ENCODE measurements at places on chromosomes 11 and 22. TPM values are rescaled to one million over a fixed set of nuclear protein-coding genes. Genes with fewer than 3 reads are reported as not detected.

Gene C11orf97
- 6.3 TPM for total RNA-seq

Gene CLMP
- 22.9 TPM for total RNA-seq

Gene MN1
- total RNA-seq: 4.7 TPM

Gene ALKBH3
- total RNA-seq: 43.7 TPM

Gene TSKU
- 18.6 TPM for total RNA-seq

Gene OR6A2
- 0.21 TPM for total RNA-seq

Gene MAPK11
- 15.3 TPM for total RNA-seq

Data from lung (tissue), 17 donors.